Esophagus muscularis mucosa (tissue), 4 donors: ENCODE measurements at places on chromosomes 12 and 14. TPM values are rescaled to one million over a fixed set of nuclear protein-coding genes. Genes with fewer than 3 reads are reported as not detected.

DNA sequence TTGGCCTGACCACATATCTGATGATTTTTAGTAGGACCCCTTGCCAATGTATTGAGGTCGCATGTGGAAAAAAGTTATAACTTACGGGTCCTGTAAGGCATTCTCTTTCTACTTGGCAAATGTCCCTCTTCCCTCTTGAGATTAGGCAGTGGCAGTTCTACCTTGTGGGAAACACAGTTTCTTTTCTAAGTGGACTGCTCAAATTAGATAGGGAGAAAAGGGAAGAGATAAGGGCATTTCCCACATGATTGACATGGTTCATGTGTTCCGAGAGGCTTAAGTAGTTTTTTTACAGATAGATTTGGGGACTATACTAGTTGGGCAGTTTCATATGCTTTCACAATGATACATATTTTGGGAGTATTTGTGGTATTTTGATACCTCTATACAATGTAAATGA, 154.7 kb downstream of the FBXL14 start:
- DNase-seq: no peak
- H3K27me3 ChIP-seq: no peaks in the 10 kb centered on the region
- H3K27ac ChIP-seq: no peak overlapping the region
- H3K4me3 ChIP-seq: no peak overlapping the region

COX8C gene
- total RNA-seq: not detected

TPPP2 gene
- not detected for total RNA-seq

NPAS3 gene
- 3.3 TPM for total RNA-seq

MAGOHB gene
- 11.4 TPM for total RNA-seq

CCDC88C gene
- 6.3 TPM for total RNA-seq

DNA sequence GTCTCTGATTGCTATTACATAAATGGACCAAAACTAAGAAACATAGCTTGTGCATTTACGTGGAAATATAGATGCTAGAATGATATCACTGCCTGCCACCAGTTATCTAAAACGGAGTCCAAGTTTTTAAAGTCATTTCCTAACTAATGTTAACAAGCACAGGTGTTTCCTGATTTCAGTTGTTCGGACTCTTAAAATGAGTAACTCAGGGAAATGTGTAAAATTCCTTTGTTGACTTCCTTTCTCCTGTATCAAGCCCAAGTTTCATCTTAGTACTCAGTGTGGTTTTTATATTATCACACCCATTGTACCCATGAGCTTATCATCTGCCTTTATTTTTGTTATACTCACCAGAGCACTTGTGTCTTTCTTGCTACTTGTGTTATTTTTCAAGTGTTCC, 13.2 kb upstream of the PRKCH start:
- no peak for DNase-seq
- H3K27ac ChIP-seq: no peak overlapping the region
- no peaks in the 10 kb centered on the region for H3K36me3 ChIP-seq
- peaks cover 5% of the 10 kb centered on the region for H3K4me1 ChIP-seq

EML1 gene
- total RNA-seq: 108 TPM

- H3K27ac ChIP-seq: peak overlapping the region; percentile 71
- no peak overlapping the region for H3K4me3 ChIP-seq
- H3K36me3 ChIP-seq: peaks cover 70% of the 10 kb centered on the region
- no peak for DNase-seq
- H3K27me3 ChIP-seq: no peaks in the 10 kb centered on the region
These were observed 9.3 kb downstream of the SLC48A1 start for GRCh38 chr12:47782372-47782770.

DNA sequence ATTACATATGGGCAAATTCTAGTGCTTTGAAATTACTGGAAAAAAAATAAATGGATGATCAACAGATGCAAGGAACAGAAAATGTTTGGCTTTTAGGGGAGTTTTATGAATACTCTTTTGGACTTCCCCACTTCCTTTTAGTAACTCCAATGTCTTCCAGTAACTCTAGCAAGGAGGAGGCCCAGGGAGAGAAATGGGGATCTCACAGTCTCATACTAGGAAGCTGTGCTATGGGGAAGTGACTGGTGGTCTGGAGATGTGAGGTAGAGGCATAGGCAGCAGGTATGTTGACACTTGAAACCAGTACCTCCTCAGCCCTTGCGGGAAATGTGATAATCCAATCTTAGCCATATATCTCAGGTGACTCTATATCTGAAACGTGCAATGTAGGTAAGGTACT, 68.1 kb downstream of the CRADD start:
- no peaks in the 10 kb centered on the region for H3K36me3 ChIP-seq
- peaks cover 42% of the 10 kb centered on the region for H3K4me1 ChIP-seq
- H3K27ac ChIP-seq: no peak overlapping the region
- DNase-seq: no peak
- no peaks in the 10 kb centered on the region for H3K27me3 ChIP-seq

RND1 gene
- 0.29 TPM for total RNA-seq
